ENCODE measurements at places on chromosomes 5 and 9.

GRCh38 chr5:144292029-144292428, 121.4 kb downstream of the KCTD16 start:
- DNase-seq: no peak

DNA sequence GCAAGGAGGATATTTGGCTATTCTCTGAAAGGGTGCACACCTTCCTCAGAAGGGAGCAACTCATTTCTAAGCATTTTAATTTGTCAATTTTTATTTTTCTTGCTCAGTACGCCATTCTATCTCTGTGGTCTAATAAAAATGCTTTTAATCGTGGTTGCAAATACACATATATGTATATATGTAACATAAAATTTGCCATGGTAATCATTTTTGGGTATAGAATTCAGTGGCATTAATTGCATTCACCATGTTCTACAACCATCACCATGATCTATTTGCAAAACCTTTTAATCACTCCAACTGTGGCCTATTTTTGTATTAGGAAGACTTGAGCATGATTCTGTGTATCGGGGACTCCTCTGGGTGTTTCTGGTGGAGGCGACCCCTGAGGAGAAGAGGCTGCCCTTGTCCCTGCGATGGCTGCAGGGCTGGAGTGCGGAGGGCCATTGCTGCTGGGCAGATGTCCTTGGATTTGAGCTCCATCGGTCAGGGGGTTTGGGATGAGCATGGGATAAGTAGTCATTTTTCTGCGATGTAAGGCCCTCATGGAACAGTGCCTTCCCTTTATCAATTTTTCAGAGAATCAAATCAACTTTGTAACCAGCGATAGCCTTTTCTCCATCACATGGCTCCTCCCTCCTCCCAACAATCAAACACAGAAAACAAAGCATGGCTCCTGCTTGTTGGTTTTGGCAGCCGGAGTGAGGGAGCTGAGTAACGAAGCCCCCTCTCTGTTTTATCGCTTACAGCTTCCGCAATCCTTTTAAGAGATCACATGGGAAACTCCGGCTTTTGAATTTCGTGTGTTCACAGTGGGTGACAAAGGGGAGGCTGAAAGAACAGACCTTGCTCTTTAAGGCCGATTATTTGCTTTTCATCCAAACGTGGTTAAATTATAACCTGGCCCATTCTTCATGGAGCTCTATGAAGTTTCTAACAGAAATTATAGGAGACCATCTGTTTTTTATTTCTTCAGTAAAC, 187.3 kb downstream of the TENT4A start:
- DNase-seq: no peak

- DNase-seq: no peak
These were observed 97.4 kb downstream of the BNC2 start for GRCh38 chr9:16773116-16773515.

DNA sequence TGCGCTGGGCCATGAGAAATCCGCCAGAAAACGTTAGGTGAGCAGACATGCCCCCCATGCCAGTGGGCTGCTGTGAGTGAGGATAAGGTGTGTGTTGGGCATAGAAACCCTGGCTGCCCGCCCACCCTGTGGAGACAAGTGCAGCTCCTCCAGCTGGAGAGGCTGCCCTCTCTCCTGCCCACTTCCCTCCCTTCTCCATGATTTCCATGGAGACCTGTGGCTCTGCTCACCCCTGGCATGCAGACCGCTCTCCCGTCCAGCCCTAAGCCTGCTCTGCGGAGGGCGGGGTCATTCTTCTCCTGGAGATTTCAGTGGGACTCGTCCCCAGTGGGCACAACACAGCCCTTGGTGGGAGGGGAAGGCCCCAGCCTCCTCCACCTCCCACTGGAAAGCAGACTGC, 133.0 kb upstream of the FAM120A start:
- no peak for DNase-seq

GRCh38 chr5:138724470-138725146, 28.6 kb upstream of the CTNNA1 start:
- no peak for DNase-seq

- DNase-seq: no peak
These were observed 18.4 kb upstream of the TTLL11 start for GRCh38 chr9:122111413-122112085.

- no peak for DNase-seq
These were observed 83.8 kb upstream of the FCN1 start for GRCh38 chr9:135001526-135001925.
